Cardiac atrium fibroblast (primary cell): ENCODE measurements at places on chromosomes 13 and 19. TPM values are rescaled to one million over a fixed set of nuclear protein-coding genes. Genes with fewer than 3 reads are reported as not detected.

The PIP5K1C gene
- total RNA-seq = 32.7 and 38.6 TPM in 2 replicates

The KLK4 gene
- not detected in 2 replicates for total RNA-seq

The IGFLR1 gene
- 2.4 and 2.9 TPM in 2 replicates for total RNA-seq

The SLC25A41 gene
- not detected in 2 replicates for total RNA-seq

The ZNF534 gene
- total RNA-seq = not detected in 2 replicates

The ZNF700 gene
- 2.9 and 3.1 TPM in 2 replicates for total RNA-seq

The VSTM1 gene
- not detected in 2 replicates for total RNA-seq

The CLDND2 gene
- total RNA-seq = not detected in 2 replicates

The CLDN10 gene
- total RNA-seq = 2.1 TPM in 1 of 2 replicates, not detected in the other

The SIGLEC14 gene
- not detected in 2 replicates for total RNA-seq

The SMIM44 gene
- not detected in 2 replicates for total RNA-seq

The TNFSF11 gene
- not detected in 2 replicates for total RNA-seq

The XPO4 gene
- 8.7 and 12.0 TPM in 2 replicates for total RNA-seq

The USHBP1 gene
- total RNA-seq = 0.36 and 0.81 TPM in 2 replicates

The SULT2A1 gene
- total RNA-seq = not detected in 2 replicates

The SHFL gene
- 25.6 and 27.6 TPM in 2 replicates for total RNA-seq

The PLEKHJ1 gene
- total RNA-seq = 48.3 and 67.2 TPM in 2 replicates

The ZNF224 gene
- 7.0 and 32.3 TPM in 2 replicates for total RNA-seq

The SIGLEC7 gene
- total RNA-seq = not detected in 2 replicates

The ZNF358 gene
- total RNA-seq = 43.9 and 50.9 TPM in 2 replicates

The CALR3 gene
- total RNA-seq = not detected in 2 replicates

The COMMD6 gene
- 28.5 and 67.0 TPM in 2 replicates for total RNA-seq

The CYP2F1 gene
- total RNA-seq = not detected in 2 replicates

The GIPR gene
- under 0.01 and 0.49 TPM in 2 replicates for total RNA-seq

The CACNG7 gene
- 6.3 and 11.3 TPM in 2 replicates for total RNA-seq

The PLD3 gene
- 374 and 448 TPM in 2 replicates for total RNA-seq

The ANKRD27 gene
- total RNA-seq = 22.7 and 26.2 TPM in 2 replicates

The KIR3DL1 gene
- total RNA-seq = not detected in 2 replicates

The EFNB2 gene
- total RNA-seq = 2.2 and 4.7 TPM in 2 replicates

The RGL3 gene
- 6.0 and 7.2 TPM in 2 replicates for total RNA-seq

The SBK2 gene
- total RNA-seq = not detected in 2 replicates

The PGLYRP2 gene
- total RNA-seq = not detected in 2 replicates

The SPRED3 gene
- 3.9 and 6.9 TPM in 2 replicates for total RNA-seq

The RGCC gene
- 2.2 and 8.3 TPM in 2 replicates for total RNA-seq

The CLIP3 gene
- 9.2 and 10.5 TPM in 2 replicates for total RNA-seq

The TRIP10 gene
- 47.0 and 90.1 TPM in 2 replicates for total RNA-seq

The BEST2 gene
- total RNA-seq = not detected in 2 replicates

The ADAMTSL5 gene
- total RNA-seq = 3.4 and 11.8 TPM in 2 replicates
